IMR-90 (cell line): ENCODE measurements at places on chromosomes 5 and 9.
A peak's percentile ranks its signal among the peaks of the same experiment; 100 is the strongest.

- no peaks in the 10 kb centered on the region for H3K27me3 ChIP-seq
- H3K4me1 ChIP-seq, result no peaks in the 10 kb centered on the region
- H3K4me3 ChIP-seq, result no peak overlapping the region
Observed at GRCh38 chr9:23769307-23769935, 56.6 kb downstream of the ELAVL2 start.

GRCh38 chr9:95023217-95024003 lies 294.1 kb downstream of the FANCC start:
- H3K4me3 ChIP-seq, result no peak overlapping the region
- peaks cover 36% of the 10 kb centered on the region for H3K4me1 ChIP-seq
- peak overlapping the region; percentile 38 for H3K27ac ChIP-seq
- H3K27me3 ChIP-seq, result no peaks in the 10 kb centered on the region
- peak; percentile 90 for DNase-seq

DNA sequence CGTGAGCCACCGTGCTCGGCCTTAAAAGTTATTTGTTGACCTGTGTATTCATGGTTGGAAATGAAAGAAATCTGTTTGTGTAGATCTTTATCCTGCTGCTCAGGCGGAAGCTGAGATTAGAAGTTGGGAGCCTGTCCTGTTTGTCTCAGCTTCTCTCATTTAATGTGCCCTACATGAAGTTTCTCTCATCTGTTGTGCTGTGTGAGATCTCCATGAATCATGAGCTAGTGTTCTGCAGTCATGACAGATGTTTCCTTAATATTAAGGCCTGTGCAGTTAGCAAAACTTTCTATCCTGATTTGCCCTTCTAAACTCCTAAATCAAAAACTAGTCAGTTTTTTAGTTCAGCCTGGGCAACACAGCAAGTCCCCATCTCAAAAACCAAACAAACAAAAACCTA lies 59.5 kb downstream of the FAM78A start:
- peak; percentile 8 for DNase-seq
- H3K27me3 ChIP-seq, result no peaks in the 10 kb centered on the region
- H3K4me1 ChIP-seq, result no peaks in the 10 kb centered on the region; the same call in 1 of the 2 replicates
- H3K36me3 ChIP-seq, result peaks cover 13% of the 10 kb centered on the region
- no peak overlapping the region for H3K27ac ChIP-seq

GRCh38 chr5:66438696-66439095 lies 157.5 kb upstream of the MAST4 start:
- no peak for DNase-seq
- H3K4me3 ChIP-seq, result no peak overlapping the region
- H3K27ac ChIP-seq, result no peak overlapping the region
- H3K27me3 ChIP-seq, result no peaks in the 10 kb centered on the region
- no peaks in the 10 kb centered on the region for H3K4me1 ChIP-seq
- no peaks in the 10 kb centered on the region for H3K36me3 ChIP-seq

DNA sequence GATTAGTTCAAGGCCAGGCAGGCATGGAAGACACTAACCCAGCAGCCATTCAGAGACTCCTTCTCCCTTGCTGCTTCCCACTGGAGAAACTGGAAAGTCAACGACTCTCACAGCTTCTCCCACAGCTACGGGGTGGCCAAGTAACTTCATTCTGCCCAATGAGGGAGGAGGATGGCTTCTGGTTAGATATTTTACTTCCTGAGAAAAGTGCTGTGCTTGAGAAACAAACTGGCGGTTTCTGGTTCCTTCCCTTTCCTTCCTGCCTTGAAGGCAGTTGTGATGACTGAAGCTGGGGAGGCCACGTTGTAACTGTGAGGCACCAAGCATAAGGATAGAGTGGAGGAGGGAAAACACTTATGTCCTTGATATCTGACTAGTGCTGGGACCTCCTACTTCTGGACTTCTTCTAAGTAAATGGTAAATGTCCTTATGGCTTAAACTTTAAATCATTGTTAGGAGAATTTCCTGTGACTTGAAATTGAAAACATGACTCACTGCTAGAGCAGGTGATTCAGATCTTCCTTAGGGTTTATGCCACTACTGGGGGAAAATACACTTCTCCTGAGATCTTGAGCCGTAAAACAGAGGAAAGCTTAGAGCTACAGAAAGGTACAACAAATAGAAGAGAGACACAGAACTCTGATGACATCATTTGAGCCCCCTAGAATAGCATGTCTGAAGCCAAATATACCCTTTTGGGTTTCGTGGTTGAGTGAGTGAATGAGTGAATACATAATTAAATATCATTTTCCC lies 3.1 kb upstream of the GNPDA1 start:
- no peak overlapping the region for H3K27ac ChIP-seq
- peaks cover 5% of the 10 kb centered on the region; the same call in 1 of the 2 replicates for H3K36me3 ChIP-seq

DNA sequence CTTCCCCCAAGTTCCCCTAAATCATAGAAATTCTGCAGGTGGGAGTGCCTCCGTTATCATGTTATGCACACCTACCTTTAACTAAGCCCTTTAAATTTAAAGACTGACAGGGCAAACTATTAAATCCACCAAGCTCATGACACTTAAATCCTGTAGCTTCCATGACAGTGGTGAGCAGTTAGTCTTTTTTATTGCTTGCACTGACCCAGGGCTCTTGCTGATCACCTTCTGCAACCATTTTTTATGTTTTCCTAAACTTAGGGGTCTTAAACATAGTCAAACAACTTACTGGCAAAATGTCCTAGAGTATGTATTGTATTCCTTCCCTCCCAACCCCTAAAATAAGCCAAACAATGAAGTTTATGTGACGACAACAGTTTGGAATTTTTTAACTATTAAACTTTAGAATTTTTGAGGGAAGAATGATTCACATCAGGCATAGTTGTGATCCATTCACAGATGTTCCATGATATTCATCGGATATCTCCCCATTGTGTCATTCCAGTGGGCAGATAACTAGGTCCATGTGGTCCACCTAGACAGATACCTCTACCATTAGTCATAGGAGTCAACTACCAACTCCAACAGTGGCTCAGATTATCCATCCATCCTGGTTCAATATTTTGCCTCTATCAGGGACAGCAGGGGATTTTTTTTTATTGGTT lies 283.1 kb downstream of the ADAMTS6 start:
- H3K4me1 ChIP-seq, result peaks cover 11% of the 10 kb centered on the region
- H3K27me3 ChIP-seq, result no peaks in the 10 kb centered on the region
- H3K27ac ChIP-seq, result peak overlapping the region; percentile 81
- DNase-seq, result peak; percentile 99
- H3K36me3 ChIP-seq, result peaks cover 6% of the 10 kb centered on the region; the same call in 1 of the 2 replicates

DNA sequence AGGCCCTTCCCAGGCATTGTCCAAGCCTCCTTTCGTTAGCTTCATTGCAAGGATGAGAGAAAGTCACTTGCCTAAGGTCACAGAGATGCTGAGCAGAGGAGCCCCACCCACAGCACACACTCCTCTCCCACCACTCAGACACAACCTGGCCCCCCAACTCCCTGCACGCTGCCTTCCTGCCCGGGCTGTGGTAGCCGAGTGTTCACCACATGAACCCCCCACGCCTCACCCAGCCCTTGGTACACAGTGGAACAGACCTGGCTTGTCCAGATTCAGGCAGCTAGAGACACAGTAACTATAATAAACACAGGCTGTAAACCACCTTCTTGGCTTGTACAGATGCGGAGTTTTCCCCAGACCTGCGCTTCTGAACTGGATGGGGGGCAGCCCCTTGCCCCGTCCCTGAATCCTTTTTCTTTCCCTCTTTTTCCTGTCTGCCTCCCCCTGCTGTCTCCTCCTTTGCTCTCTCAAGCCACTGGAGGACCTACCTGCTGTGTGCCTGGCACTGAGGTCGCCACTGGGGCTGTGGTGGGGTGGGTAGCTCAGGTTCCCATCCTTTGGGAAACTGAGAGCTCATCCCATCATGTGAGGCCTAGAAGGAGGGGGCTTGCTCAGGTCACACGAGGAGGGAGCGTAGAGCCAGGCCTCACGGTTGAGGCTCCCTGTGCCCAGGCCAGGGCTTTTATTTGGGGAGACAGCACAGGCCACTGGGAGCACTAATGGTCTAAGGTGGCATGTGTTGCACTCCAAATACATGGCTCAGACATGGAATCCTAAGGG lies 55.7 kb upstream of the SYNPO start:
- DNase-seq, result no peak
- peaks cover 12% of the 10 kb centered on the region for H3K27me3 ChIP-seq
- peaks cover 16% of the 10 kb centered on the region for H3K4me1 ChIP-seq
- H3K4me3 ChIP-seq, result no peak overlapping the region
- no peak overlapping the region for H3K27ac ChIP-seq
- no peaks in the 10 kb centered on the region for H3K36me3 ChIP-seq

- no peaks in the 10 kb centered on the region for H3K27me3 ChIP-seq
- DNase-seq, result no peak
- H3K27ac ChIP-seq, result no peak overlapping the region
- H3K4me1 ChIP-seq, result peaks cover 5% of the 10 kb centered on the region; the same call in 1 of the 2 replicates
- H3K36me3 ChIP-seq, result no peaks in the 10 kb centered on the region
Observed at GRCh38 chr9:109894473-109894872, 114.5 kb downstream of the PALM2AKAP2 start.

DNA sequence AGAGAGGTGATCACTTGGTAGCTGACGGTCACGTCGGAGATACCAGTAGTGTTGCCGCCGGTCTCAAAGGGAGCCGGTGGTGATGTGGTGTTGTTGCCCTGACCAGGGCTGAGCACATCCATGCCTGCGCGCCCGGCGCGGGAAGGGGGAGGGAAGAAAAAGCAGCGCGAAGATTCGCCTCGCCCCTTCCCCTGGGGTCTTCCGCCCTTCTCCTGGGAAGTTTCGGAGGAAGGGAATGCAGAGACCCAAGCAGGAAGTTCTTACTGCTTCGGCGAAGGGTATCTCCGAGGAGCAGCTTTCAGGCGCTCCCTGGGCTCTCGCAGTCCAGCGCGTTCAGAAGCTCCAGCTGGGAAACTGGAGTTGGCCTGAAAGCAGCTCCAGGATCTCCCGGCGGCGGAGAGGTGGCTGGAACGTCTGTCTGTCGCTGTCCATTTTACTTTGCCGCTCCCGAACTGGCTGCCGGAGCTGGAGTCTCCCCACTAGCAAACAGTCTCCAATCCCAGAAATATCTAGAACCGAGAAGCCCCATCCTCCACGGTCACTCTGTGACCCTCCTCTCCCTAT lies 565 bp downstream of the HTR1A start:
- DNase-seq, result no peak
- no peak overlapping the region for H3K4me3 ChIP-seq
- no peak overlapping the region for H3K27ac ChIP-seq
- no peaks in the 10 kb centered on the region for H3K4me1 ChIP-seq
- no peaks in the 10 kb centered on the region for H3K27me3 ChIP-seq
- no peaks in the 10 kb centered on the region for H3K36me3 ChIP-seq

- H3K36me3 ChIP-seq, result no peaks in the 10 kb centered on the region
- H3K4me3 ChIP-seq, result no peak overlapping the region
- DNase-seq, result no peak
Observed at GRCh38 chr9:89880721-89881120, 275.9 kb downstream of the GADD45G start.

GRCh38 chr5:170442921-170443320 lies 53.8 kb upstream of the KCNMB1 start:
- no peaks in the 10 kb centered on the region for H3K27me3 ChIP-seq
- no peaks in the 10 kb centered on the region for H3K36me3 ChIP-seq
- no peak overlapping the region for H3K27ac ChIP-seq

DNA sequence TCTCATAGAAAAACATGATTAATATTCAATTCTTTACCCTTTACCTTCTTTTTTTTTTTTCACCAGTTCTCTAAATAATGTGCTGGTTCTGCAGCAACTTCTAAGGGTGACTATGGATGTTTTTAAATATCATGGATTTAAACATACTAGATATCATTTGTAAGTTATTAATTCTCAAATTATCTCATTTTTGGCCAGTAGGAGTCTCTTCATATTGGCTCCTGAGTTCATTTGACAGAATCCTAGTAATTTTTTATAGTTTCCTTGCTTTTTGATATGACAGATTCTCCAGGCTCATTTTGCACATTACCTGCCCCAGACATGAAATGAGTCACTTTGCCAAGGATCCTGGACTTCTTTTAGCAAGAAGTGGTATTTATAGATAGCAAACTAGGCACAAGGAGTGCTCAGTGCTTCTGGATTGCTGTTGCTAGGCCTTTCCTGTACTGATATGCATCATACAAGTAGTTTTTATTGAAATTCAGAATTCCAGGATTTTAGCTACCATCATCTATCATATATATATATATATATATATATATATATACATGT lies 201.3 kb upstream of the IL12B start:
- H3K4me1 ChIP-seq, result no peaks in the 10 kb centered on the region; the same call in 1 of the 2 replicates
- H3K27me3 ChIP-seq, result no peaks in the 10 kb centered on the region; the same call in 1 of the 2 replicates
- no peak for DNase-seq
- H3K27ac ChIP-seq, result no peak overlapping the region
- H3K36me3 ChIP-seq, result no peaks in the 10 kb centered on the region

- no peaks in the 10 kb centered on the region for H3K27me3 ChIP-seq
- DNase-seq, result no peak
- no peaks in the 10 kb centered on the region for H3K36me3 ChIP-seq
- no peak overlapping the region for H3K27ac ChIP-seq
- no peak overlapping the region for H3K4me3 ChIP-seq
- H3K4me1 ChIP-seq, result no peaks in the 10 kb centered on the region
Observed at GRCh38 chr5:148342371-148343045, 7.1 kb downstream of the SPINK9 start.

- no peaks in the 10 kb centered on the region for H3K4me1 ChIP-seq
- H3K27me3 ChIP-seq, result no peaks in the 10 kb centered on the region
- H3K36me3 ChIP-seq, result no peaks in the 10 kb centered on the region
- H3K27ac ChIP-seq, result no peak overlapping the region
- DNase-seq, result no peak
Observed at GRCh38 chr9:82080265-82080664, 91.7 kb downstream of the SPATA31D1 start.

DNA sequence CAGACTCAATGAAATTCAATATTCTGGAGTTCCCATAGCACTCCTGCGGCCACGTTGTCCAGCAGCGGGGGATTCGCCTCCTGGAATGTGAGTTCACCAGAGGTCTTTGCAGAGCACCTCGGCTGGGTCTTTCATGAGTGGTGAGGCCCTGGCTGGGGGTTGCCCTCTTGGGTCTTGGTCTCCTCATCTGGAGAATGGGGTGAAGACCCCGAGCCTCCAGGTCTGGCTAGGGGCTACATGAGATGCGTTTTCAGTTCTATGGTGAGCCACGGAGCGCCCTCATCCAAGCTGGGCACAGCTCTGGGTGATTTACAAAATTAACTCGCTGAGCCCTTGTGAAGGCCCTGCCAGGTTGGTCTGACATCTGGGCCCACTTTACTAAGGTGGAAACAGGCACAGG lies 37.5 kb upstream of the RXRA start:
- no peak for DNase-seq
- no peak overlapping the region for H3K27ac ChIP-seq
- no peaks in the 10 kb centered on the region for H3K36me3 ChIP-seq
- no peak overlapping the region for H3K4me3 ChIP-seq
- H3K4me1 ChIP-seq, result peaks cover 2% of the 10 kb centered on the region; the same call in 1 of the 2 replicates

DNA sequence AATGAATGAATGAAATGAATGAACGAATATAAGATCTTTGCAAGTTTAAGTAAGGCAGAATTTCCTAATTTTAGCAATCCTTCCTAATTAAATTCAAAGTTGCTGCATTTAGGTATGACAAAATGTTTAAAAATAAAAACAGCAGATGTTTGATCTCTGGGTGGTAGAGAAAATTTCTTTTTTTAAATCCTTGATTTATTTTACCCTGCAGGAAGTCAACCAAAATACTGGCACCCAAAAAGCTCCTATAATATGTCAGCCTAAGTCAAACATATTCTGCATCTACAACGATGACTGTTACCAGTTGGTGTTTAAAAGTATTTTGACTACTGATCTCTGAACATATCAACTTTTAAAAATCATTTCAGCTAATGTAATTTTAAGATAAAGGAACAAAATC lies 58.4 kb downstream of the TTC39B start:
- no peaks in the 10 kb centered on the region for H3K36me3 ChIP-seq
- H3K27ac ChIP-seq, result peak overlapping the region; percentile 48; the same call in 1 of the 2 replicates
- no peaks in the 10 kb centered on the region for H3K27me3 ChIP-seq
- no peak overlapping the region for H3K4me3 ChIP-seq
- H3K4me1 ChIP-seq, result peaks cover 19% of the 10 kb centered on the region
- no peak for DNase-seq
